PC-9 (cell line): ENCODE measurements at places on chromosomes 6 and 20.
A peak's percentile ranks its signal among the peaks of the same experiment; 100 is the strongest.

- H3K27me3 ChIP-seq, result no peaks in the 10 kb centered on the region
- peak overlapping the region; percentile 55 for H3K4me3 ChIP-seq
- H3K4me1 ChIP-seq, result no peaks in the 10 kb centered on the region
- H3K36me3 ChIP-seq, result no peaks in the 10 kb centered on the region
- no peak overlapping the region for H3K27ac ChIP-seq
- no peak for DNase-seq
Measured at GRCh38 chr6:29941916-29942274, 437 bp upstream of the HLA-A start.

DNA sequence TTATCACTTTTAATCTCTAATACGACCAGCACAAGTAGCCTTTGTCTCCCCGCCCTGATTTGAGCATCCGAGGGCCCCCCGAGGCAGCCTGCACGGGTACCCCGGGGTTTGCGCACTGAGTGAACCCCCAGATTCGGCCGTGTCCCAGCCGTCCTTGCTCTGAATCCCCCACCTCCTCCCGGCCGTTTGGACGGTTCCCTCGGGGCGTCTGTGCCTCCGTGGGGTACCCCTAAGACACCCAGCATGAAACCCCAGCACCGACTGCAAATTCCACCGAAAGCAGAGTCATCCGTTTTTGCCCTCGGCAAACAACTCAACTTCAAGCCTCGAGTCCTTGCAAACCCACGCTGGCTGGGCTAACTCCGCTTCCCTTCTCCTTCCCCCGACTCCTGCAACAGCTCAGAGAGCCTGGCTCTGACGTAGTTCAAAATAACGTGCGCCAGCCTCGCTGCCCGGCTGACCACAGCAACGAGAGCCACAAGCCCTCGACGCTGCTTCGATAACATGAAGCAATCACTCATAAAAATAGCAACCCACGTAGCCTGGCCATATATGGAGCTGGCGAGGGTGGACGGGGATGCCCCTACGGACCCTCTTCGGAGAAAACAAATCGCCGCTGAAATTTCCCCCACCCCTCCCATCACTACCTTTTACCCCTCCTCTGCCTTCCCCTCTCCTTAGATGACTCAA is 764 bp upstream of the SNAP25 start:
- H3K27ac ChIP-seq, result no peak overlapping the region
- no peak for DNase-seq
- no peaks in the 10 kb centered on the region for H3K36me3 ChIP-seq

DNA sequence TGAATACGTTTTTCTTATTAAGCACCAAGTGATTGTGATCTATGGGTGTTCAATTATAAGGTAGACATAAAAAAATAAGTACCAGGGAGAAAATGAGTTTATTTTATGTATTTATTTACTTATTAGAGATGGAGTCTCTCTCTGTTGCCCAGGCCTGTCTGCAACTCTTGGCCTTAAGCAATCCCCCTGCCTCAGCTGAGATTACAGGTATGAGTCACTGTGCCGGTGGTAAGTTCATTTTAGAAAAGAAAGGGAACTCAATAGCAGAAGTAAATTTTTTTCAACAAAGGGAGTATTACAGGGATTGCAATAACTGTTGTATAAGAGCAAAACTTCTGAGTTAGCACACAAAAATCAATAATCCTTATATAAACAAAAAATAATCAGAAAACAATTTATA is 98.7 kb upstream of the FUT9 start:
- no peaks in the 10 kb centered on the region for H3K36me3 ChIP-seq
- H3K27ac ChIP-seq, result no peak overlapping the region
- DNase-seq, result no peak

DNA sequence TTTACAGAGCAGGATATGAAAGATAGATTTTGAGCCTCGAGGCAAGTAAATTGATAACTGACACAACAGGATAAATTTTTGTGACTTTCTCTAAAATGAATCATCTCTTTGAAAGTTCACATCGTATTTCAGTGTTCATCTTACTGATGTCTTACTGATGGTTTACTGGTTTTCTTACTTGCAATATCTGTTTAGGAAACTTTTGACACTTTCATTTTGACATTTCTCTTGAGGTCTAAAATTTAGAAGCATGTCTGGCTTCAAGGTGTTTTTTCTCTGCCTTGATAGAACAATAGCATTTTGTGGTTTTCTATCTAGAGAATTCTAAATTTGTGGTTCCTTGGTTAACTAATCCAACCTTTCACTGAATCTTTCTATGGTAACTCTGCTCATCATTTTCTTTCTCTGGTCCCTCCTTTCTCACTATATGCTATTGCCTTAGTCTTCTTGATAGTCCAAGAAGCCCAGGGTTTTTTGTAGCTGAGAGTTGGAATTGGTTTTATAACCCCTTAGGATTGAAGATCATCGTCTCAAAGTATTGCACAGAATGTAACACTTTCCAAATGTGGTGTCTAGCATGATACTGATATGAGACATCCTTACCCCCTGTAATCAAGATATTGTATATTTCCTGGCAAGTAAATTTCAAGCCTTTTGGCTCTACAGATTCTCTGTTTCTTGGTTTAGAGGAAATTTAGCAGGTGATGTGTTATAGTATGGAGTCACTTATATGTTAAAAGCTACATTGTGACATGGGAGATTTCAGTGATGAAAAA is 98.7 kb downstream of the RNF144B start:
- no peaks in the 10 kb centered on the region for H3K27me3 ChIP-seq
- H3K4me1 ChIP-seq, result no peaks in the 10 kb centered on the region
- no peak overlapping the region for H3K4me3 ChIP-seq
- no peaks in the 10 kb centered on the region for H3K36me3 ChIP-seq
- H3K27ac ChIP-seq, result no peak overlapping the region
- DNase-seq, result no peak

DNA sequence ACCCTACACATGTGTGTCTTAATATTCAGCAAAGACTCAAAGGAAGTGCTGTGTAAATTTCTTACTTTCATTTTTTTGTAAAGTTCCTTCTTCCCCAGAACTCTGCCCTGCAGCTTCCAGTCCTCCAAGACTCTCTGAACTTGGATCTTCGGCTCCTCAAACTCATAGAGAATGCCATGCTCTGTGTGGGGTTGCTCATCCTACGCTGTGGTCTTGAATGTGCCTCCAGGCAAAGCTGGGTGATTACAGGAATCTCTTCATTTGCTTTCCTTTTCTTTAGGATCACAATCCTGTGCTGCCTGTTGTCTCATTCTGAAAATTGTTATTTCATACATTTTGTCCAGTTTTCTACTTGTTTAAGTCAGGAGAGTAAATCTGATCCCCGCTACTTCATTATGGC is 14.5 kb upstream of the CDC5L start:
- no peak for DNase-seq
- no peaks in the 10 kb centered on the region for H3K36me3 ChIP-seq
- no peak overlapping the region for H3K27ac ChIP-seq
- H3K4me1 ChIP-seq, result no peaks in the 10 kb centered on the region
- H3K27me3 ChIP-seq, result peaks cover 28% of the 10 kb centered on the region

DNA sequence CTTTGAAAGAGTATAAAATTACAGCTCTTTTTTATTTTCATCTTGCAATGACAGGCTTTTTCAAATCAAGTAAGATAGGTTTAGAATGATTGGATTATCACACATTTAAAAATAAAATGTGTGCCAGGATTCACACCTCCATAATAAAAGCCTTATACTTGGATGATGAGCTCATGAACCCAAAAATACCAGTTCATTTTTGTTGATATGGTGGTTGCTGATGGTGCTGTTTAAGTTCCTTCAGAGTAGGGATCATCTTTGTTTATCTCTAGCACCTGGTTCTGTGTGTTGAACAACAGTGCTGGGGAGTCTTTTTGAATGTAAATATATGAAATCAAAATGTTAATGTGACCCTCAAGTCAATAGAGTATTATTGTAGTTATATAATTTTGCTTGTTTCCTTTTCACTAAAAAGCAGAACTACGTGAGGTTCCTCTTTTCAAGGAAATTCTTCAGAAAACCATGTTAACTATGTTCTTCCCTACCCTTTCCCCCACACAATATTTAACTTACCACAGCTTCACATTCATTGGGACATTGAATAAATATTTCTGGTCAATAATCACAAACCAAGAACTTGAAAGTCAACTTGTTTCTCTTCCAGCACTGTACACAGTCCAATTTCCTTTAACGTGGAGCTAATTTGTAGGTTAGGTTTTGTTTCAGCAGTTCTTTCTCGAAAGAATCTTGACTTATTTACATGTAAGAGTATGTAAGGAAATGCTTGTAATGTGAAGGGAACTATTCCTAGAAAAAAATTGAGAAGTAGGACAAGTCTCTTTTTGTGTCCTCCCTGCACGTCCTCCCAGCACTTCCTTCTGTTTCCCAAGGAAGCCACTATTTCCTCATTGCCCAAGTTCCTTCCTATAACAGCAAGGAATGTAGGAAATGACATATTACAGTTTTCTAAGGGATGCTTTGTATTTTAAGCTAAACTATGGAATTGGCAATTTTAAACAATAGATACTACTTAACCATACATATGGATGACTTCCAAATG is 945.9 kb upstream of the CITED2 start:
- H3K27ac ChIP-seq, result no peak overlapping the region
- no peaks in the 10 kb centered on the region for H3K36me3 ChIP-seq
- no peaks in the 10 kb centered on the region for H3K27me3 ChIP-seq
- no peak overlapping the region for H3K4me3 ChIP-seq
